ENCODE measurements at places on chromosomes 2 and 18.

GRCh38 chr2:158046121-158046880, 55.4 kb upstream of the UPP2 start:
- DNase-seq, result no peak

DNA sequence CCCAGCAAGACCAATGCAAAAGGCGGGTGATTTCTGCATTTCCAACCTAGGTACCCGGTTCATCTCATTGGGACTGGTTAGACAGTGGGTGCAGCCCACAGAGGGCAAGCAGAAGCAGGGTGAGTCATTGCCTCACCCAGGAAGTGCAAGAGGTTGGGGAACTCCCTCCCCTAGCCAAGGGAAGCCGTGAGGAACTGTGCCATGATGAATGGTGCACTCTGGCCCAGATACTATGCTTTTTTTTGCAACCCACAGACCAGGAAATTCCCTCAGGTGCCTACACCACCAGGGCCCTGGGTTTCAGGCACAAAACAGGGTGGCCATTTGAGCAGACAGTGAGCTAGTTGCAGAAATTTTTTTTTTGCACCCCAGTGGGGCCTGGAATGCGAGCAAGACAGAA, 662.6 kb upstream of the ACVR2A start:
- DNase-seq, result no peak

DNA sequence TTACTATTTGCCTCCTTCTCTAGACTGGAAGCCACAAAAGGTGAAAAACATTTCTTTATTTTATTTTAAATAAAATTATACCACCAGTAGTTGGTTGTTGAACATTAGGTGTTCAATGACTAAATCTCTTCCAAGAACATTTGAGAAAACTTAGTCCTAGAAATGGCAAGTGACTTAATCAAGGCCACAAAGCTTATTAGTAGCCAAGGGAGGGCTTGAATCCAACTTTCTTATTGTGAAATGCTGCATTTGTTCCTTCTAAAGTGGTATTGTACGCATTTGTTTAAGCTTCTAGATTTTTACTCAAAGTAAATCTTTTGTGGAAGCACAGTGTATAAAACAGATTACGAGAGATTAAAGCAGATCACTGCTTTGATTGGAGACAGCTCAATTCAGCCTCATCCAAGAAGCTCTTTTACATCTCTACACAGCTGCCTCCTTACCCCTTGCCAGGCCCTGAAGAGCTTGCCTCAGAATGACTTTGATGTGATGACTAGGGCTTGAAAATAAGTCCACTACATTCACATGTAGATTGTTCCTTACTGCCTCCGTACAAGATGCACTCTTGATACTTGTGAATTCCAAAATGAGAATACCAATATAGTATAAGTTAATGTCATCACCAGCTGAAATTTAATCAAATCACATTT, 244.8 kb downstream of the XIRP2 start:
- no peak for DNase-seq

DNA sequence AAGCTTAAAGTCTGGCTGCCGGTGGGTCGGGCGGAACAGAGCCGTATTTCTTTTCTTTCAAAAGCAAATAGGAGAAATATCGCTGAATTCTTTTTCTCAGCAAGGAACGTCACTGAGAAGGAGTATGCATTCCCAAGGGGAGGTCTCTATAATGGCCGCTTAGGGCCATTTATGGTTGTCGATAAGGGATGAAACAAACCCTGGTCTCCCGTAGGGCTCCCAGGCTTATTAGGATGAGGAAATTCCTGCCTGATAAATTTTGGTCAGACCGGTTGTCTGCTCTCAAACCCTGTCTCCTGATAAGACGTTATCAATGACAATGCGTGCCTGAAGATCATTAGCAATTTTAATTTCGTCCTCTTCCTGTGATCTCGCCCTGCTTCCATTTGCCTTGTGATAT, 227.7 kb upstream of the ZEB2 start:
- no peak for DNase-seq

DNA sequence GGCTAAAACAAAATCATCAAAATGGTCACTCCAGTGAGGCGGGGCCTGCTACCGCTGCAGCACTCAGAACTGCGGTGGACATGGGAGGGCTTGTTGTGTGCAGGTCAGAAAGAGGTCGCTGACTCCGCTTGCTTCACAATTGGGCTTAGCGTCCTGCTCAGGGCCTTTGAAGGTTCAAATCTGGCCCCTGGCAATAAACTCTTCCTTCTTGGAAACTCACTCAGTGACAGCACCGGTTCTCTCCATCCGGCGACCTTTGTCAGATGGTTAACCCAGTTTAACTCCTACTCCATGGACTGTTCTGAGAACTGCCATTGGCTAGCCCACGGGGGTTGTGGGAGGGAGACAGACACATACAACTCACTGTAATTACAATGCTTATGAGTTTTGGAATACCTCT, 29.0 kb upstream of the LAPTM4A start:
- no peak for DNase-seq

GRCh38 chr18:79887181-79888000, 64.1 kb downstream of the SLC66A2 start:
- DNase-seq, result no peak

- DNase-seq, result no peak
Measured at GRCh38 chr2:109387221-109387735, 226.5 kb downstream of the SEPTIN10 start.

GRCh38 chr2:159214325-159214865, 72.1 kb downstream of the WDSUB1 start:
- no peak for DNase-seq

DNA sequence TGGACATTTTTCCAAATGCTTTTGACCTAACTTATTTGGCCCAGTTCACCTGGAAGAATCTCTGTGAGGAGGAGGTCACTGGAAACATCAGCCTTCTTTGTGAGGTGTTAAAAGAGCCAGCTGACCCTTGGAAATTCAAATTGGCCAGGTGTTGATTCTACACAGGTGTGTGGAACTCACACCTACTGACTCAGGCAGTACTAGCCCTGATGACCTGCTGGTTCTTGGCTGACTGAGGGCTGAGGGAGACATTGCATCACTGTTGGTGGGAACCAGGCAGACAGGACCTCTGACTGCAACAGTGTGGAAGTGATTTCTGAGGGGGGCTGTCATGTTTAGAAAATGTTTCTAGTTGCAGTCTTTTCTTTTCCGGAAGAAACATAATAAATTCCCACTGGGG, 242.2 kb upstream of the LRRTM1 start:
- DNase-seq, result no peak

DNA sequence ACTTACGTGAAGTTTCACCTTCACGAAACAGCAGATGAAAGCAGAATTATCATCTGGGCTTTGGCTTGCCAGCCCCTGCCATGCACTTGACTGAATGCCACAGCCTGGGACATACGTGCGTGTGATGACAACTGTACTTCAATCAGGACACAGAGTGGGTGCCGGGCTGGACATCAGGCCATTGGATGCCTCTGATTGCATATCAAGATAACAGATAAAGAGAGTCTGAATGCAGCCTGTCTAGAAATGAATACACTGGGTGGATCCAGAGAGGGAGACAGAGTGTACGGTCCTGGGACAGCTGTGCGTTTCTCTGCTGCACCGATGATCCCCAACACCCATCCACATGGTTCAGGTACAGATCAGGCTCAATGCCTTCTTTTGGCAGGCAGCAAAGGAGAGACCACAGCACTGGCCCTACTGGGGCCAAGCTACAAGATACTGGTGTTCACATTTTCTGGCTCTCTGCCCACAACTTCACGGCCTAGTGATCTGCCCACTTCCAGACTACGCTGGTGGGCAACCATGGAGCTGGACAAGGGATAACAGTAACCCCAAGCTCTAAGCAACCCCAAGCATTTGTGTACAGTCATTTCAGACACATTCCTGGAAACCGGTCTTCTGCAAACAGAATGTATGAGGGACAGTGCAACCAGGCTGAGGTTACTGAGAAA, 35.6 kb downstream of the FBLN7 start:
- no peak for DNase-seq

DNA sequence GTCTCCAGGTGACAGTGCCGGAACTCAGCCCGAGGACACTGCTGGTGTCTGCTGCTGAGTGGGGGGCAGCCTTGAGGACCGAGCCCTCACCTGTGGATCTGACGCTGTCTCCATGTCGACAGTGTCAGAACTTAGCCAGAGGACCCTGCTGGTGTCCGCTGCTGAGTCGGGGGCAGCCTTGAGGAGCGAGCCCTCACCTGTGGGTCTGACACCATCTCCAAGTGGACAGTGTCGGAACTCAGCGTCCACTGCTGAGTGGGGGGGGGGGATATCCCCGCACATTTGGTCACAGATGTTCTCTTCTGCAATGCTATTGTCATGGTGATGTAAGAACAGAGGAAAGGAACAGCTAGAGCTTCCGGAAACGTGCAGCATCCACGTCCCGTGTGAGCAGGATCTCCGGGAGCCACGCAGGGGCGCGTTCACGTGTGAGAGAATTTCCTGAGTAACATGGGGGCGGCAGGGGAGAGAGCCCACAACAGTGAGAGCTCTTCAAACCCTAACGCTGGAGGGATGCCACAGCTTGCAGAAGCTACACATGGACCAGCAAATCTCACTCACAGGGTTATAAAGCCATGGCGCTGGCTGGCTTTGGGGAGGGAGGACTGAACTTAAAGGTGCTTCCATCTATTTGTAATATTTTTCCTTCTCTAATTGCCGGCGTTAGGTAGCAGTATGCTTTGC, 250.7 kb upstream of the SALL3 start:
- DNase-seq, result no peak

- no peak for DNase-seq
Measured at GRCh38 chr2:189657867-189658266, 3.4 kb upstream of the ASNSD1 start.

Data from RWPE1 (cell line).